ENCODE measurements at places on chromosomes 7 and 10.
A peak's percentile ranks its signal among the peaks of the same experiment; 100 is the strongest.

DNA sequence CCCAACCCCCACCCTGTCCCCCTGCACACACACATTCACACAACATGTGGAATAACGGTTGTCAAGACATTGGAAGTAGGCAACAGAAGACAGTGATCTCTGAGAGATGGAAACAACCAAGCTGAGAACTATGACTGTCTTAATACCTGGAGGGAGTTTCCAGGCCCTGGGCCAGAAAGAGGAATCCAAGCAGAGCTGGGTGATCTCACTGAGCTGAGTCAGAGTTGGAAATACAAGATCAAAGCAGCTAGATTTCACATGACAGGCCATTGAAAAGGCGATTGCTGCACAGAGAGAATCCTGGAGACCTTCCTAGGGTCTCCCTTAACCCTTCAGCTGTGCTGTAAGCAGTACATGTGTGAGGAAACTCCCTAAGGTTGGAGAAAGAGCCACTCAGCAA, 165.8 kb upstream of the PRSS1 start:
- no peak for DNase-seq

DNA sequence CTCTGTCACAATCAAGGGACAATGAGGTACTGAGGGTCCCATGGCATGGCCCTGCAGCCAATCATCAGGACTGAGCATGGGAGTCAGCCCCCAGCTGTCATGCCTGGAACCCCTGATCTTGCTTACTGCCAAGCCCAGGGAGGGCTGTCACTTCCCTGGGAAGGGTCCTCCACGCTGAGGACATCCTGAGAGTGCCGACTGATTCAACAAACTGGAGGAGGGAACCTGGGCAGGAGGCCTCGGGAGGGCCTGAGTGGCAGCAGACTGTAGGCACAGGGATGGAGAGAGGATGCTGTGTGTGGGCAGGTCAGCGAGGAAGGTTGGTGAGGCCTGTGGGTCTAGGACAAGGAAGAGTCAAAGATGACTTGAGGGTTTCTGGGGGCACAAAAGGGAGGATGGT, 154.3 kb downstream of the ZNF248 start:
- no peak for DNase-seq

DNA sequence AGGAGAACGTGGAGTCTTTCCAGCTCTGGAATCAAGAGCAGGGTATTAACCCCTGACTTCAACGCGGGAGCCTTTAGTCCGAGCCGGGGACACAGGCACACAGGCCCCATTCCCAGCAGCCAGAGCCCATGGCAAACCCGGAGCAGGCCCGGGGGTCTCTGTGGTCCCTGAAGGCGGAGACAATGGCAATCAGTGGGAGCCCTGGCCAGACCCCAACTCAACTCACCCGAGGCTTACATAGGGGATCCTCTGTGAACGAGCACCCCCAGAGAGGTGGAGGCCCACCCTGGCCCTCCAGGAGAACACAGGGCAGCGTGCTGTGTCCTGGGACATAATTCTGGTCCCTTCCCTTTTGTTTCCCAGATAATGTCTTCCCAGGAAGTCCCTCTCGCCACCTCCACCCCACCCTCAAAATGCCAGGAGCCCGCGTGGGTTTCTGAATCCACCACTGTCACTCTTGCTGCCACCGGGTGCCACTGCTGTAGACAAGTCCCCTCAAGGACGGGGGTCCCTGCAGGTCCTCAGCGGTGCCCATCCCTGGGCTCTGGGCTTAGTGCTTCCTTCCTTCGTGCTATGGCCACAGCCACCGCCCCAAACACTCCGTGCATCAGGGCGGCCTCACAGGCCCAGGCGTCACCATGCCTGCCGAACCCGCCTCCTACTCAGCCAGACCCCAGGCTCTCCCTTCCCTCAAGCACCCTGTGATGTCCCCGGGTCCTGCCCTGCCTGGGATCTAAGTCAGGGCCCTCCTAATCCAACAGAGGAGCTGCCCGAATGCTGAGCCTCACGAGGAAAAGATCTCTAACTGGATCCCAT, 28.6 kb upstream of the PPP2R2D start:
- DNase-seq, result no peak

- no peak for DNase-seq
Observed at GRCh38 chr10:100746784-100747455, 1.5 kb downstream of the PAX2 start.

- DNase-seq, result peak; percentile 32
Observed at GRCh38 chr10:83824099-83824498, 315.2 kb upstream of the GHITM start.

- peak; percentile 10 for DNase-seq
Observed at GRCh38 chr10:125868372-125868975, 12.6 kb downstream of the DHX32 start.

- no peak for DNase-seq
Observed at GRCh38 chr7:25949736-25950487, 202.1 kb upstream of the NFE2L3 start.

DNA sequence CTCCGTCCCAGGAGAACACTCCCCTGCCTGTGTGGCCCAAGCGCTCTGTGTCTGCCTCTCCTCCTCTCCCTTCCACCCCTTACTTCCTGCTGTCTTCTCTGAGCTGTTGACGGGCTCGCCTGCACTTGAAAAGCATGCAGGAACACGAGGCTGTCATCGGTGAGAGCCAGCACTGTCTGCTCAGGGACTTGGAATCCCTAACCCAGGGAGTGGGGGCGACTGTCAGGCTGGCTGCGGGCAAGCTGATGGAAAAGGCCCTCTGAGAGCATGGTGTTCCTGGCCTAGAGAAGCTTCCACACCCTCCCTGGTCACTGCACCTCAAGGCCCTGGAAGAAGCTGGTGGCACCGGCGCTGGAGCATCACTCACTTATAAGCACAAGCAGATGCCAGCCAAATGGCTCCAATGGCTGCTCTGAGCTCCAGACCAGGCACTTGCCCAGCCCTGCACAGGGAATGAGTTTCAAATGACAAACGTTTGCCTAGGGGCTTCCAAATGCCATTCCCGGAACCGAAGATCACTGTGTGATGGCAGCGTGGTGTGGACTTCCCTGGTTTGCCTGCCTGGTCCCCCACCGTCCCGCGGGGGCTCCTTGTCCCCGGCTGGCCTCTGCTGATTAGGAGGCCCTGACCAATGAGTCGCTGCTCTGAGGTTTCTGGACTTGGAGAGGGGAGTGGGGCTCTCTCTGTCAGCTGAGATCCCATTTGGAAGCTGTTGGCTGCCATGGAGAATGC, 56.7 kb upstream of the EBF3 start:
- DNase-seq, result no peak

- DNase-seq, result no peak
Observed at GRCh38 chr10:126563361-126563760, 107.1 kb downstream of the C10orf90 start.

GRCh38 chr10:133448120-133448519, 5.6 kb upstream of the SCART1 start:
- no peak for DNase-seq

GRCh38 chr7:67753891-67754290, 757.3 kb downstream of the TYW1 start:
- DNase-seq, result no peak

- DNase-seq, result no peak
Observed at GRCh38 chr10:49212783-49213182, 24.6 kb upstream of the TMEM273 start.

DNA sequence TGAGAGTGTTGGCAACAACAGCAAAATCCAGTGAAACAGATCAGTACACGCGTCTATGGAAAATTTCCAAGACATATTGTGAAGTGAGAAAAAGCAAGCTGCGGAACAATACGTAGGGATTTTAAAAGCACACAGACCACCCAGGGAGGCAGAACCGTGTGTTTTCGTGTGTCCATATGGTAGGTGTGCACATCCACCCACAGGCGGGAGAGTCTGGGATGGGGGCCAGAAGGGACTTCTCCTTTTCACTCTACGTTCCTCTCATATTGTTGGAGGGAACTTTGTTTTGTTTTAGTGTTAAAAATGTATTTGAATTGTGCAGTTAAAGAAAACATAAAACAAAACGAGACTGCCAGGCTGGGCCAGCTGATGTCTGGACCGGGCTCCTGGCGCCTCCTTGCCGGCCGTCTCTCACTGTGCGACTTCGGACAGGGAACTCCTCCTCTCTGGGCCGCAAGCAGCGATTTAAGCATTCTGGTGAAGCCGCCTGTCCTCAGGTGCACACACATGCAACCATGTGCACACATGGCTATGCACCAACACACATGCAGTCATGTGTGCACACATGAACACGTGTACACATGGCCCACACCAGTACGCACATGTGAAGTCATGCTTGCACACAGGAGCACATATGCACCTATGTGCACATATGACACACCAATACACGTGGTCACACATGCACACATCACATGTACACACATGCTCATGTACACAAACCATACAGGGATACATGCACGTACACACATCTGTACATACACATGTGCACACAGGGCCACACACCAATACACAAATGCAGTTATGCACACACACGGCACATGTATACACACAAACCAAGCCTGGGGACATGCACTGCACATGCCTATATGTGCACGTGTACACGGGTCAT, 141.1 kb downstream of the ELFN1 start:
- no peak for DNase-seq

GRCh38 chr10:74330646-74331045, 179.6 kb downstream of the ADK start:
- DNase-seq, result no peak

DNA sequence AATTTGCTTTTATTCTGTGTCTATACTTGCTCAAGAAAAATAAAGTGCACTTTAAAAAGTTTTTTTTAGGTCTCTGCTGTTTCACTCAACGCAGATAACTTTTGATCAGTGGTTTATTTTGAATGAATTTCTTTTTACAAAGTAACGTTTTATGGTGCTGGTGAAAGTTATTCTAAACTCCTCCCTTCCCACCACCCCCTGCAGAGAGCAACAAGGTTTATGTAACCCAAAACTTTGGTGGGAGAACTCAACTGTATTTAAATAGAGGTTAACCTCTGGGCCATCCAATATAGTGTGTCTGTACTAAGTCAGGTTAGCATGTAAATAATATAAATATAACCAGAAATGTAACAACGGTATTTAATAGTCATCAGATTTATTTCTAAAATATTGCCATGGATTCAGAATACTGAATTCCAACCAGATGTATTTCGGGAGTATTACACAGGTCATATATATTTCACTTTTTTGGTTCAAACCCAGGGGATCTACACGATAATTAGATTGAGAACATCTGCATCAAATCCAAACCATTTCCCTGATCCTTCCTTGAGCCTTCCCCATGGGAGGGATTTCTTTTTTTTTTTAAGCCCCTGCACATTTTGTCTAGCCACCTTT, 3.9 kb upstream of the CUX1 start:
- no peak for DNase-seq

GRCh38 chr7:155667241-155667829, 22.9 kb downstream of the RBM33 start:
- DNase-seq, result peak; percentile 20

- DNase-seq, result no peak
Observed at GRCh38 chr10:97628228-97628627, 5.1 kb downstream of the MORN4 start.

DNA sequence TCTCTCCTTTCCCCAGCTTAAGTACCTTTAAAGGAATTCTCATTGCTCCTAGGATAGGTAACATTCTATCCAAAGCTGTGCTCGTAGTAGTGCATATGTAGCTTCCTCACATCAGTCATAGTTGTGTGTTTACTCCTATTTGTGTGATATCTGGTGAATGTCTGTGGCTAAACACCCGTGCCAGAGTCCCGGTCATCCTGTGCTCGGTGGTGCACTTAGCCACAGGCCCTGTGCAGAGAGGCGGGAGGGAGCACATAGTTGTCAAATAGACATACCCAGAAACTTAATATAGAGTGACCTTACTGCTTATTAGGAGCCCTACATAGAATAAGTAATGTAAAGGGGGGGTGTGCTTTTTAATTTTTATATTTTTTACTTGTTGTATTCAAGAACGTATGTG, 76.6 kb downstream of the RBM33 start:
- DNase-seq, result no peak

- DNase-seq, result no peak
Observed at GRCh38 chr10:76036962-76037361, 605.5 kb downstream of the LRMDA start.

DNA sequence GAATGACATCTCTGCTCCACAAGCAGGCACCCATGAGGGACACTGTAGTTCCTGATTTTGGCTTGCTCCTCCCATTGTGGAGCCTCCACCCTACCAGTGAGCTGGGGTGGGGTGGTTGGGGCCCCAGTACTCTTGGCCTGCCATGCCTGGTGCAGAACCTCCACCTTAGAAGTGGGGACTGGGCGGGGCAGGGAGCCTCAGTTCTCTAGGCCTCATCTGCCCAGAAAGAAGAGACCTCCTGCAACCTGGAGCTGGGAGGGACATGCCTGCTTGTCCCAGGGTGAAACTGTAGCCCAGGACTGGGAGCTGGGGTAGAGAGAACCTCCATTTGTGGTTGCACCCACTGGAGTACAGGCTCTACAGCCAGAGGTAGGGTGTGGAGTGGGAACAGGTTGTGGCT, 14.4 kb downstream of the RAMP3 start:
- no peak for DNase-seq

DNA sequence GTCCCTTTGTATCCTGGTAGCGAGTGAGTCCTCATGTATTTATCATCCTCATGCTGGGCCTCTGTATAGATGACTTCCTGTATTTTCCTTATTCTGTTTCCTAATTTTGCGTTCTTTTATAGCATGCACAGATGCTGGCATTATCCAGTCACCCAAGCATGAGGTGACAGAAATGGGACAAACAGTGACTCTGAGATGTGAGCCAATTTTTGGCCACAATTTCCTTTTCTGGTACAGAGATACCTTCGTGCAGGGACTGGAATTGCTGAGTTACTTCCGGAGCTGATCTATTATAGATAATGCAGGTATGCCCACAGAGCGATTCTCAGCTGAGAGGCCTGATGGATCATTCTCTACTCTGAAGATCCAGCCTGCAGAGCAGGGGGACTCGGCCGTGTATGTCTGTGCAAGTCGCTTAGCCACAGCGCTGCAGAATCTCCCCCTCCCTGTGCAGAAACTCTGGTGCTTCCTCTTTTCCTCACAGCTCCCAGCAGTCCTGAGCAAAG, 183.1 kb upstream of the PRSS58 start:
- no peak for DNase-seq

- no peak for DNase-seq
Observed at GRCh38 chr7:73893342-73894101, 32.6 kb downstream of the TMEM270 start.

GRCh38 chr7:2255145-2256139, 13.4 kb downstream of the NUDT1 start:
- DNase-seq, result no peak

DNA sequence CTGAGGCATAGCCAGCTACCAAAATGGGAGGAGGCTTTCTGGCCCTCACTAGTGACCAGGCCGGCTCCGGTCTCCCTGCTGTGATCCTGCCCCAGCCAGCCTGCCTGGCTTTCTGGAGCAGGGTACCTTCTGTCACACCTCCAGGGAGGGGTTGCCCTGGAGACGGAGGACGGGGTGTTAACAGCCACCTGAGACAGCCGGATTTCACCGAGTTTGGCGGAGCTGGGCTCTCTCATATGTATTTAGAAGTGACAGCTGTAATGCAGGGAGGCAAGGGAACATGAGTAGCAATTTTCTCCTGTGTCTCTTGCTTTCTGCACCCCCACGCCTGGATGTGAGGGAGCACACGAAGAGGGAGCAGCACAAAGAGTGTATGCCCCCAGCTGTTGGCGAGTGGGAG, 473.3 kb downstream of the PLXNA4 start:
- DNase-seq, result no peak

Data from NCI-H1417 (cell line).